ENCODE measurements at places on chromosomes 1 and 21.

DNA sequence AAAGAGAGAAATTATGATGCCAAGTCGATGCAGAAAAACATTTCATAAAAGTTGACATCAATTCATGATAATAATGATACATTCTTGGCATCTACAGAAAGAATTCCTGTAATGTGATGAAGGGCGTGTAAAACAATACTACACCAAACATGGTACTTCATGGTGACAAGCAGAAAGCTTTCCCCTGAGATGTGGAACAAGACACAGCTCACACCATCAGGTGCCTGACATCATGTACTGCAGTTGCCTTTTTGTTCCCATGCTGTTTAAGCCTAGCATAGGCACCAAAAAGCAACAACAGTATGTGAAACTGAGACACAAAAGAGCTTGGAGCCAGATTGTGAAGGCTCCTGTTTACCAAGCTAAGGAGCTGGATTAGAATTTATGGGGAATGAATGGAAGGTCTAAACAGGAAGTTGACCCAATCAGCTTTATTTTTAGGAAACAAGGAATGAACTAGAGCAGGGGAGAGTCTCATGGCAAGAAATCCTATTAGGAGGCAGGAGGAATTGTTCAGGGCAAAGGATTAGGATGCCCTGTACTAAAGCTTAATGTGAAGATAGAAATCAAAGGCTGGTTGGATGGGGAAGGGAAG is 67.2 kb downstream of the SYDE2 start:
- no peak for DNase-seq

GRCh38 chr21:26366781-26367180 is 196.2 kb upstream of the APP start:
- DNase-seq: no peak

DNA sequence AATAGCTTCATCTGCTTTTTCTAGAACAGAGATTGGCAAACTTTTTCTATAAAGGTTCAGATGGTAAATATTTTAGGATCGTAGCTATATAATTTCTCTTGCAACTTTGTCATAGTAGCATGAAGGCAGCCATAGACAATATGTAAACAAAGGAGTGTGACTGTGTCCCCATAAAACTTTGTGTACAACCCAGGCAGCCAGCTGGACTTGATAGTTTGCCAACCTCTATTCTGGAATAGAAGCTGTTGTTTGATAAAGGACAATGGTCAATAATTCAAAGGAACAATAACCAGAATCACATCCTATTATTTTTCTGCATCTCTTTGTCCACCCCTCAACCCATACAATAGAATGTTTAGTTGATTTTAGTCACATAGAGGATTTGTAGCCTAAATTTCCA is 286.7 kb downstream of the LMX1A start:
- DNase-seq: no peak

GRCh38 chr1:1092149-1092855 is 18.2 kb upstream of the RNF223 start:
- DNase-seq: no peak

- no peak for DNase-seq
Measured at GRCh38 chr1:10888791-10889649, 92.6 kb upstream of the CASZ1 start.

GRCh38 chr21:34910396-34910795 is 138.7 kb downstream of the RUNX1 start:
- no peak for DNase-seq
